ENCODE measurements at places on chromosomes 7 and 10.
A peak's percentile ranks its signal among the peaks of the same experiment; 100 is the strongest.

DNA sequence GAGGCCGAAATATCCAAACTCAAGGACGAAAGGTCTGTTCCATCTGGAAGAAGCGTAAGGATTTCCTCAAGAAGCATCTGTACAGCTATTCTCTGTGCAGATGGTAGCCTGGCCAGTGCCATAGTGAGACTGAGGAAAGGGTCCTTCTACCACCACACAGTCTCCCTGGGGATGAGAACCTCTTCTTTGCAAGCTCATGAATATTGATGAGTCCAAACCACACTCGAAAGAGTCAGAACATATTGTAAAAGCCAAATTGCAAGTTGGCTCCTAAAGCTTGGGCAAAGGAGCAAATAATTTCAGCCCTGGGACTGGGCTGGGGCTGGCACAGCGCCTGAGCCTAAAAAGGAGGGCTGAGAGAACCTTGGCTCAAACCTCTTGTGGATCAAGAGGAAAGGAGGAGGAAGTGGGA lies 66.1 kb upstream of the PIP4K2A start:
- no peak for DNase-seq

DNA sequence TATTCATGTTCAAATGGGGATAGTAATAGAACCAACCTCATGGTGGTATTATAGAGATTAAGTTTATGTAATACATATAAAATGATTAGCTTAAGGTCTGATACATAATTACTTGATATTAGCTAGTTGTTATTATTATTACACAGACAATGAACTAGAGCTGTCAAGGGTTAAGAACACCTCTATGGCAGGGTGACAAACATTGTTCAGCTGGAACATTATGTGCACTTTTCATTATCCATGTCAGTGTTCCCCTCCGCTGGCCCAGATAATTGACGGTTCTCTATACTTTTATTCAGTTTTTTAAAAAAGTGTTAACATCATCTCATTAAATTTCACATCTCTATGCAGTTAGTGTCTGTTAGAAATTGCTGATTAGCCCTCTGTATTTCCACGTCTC lies 142.1 kb downstream of the CDK14 start:
- DNase-seq: no peak

GRCh38 chr10:133528296-133528844 lies 1.2 kb downstream of the CYP2E1 start:
- DNase-seq: no peak

DNA sequence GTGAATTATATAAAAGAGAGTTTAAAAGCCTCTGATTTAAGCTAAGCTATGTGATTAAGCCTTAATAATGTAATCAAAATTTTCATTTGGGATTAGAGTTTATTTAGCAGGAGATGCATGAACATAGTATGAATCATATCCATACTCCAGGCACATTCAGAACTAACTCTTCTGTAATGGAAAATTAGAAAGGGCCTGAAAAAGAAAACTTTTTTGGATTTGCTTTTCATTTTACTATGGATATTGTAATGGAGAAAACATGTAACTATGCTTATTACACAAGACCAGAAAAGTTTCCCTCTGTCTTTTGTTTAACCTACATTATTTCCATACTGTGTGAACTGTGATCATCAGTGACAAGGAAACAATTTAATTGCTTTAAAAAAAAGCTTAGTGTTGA lies 22.0 kb downstream of the TES start:
- no peak for DNase-seq

DNA sequence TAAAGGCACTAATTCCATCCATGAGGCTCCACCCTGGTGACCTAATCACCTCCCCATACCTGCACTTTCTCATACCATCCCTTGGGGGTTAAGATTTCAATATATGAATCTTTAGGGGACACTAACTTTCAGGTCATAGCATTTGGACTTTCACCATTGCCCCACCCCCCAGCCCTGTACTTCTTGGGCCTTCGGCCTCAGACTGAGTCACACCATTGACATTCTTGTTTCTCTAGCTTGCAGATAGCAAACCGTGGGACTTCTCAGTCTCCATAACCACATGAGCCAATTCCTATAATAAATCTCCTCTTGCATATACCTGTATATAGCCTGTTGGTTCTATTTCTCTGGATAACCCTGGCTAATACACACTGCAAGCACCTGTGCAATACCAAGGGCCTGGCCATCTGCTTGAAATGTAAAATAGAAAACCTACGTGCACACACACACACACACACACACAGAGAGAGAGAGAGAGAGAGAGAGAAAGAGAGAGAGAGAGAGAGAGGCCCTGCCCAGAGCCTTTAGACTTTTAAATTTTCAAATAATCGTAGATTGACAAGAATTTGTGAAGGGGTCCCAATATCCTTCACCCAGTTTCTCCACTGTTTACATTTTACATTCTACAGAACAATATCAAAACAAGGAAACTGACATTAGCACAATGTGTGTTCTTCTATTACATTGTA lies 25.3 kb downstream of the ANXA8 start:
- no peak for DNase-seq

DNA sequence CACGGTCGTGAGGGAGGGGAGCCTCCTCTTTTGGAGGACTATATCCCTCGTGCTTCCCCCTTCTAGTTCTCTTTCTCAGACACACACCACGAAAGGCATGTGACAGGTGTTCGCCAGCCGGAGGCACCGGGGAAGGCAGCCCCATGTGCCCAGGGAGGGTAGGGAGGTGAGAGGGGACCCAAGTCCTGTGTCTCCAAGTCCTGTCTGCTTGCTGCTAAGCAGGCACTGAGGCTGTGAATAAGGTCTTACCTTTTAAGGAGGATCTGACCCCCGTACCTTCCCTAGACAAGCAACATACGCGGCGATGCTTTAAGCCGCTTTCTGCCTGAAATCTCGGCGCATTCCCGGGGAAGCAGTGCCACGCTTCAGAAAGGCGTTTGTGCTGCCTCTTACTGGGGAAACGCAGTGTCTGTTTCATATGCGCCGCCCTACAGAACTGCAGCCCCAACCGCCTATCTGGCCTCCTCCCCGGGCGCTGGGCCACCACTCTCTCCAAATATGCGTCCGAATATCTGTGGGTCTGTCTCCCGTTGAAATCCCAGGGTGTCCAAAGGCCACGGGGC lies 770 bp downstream of the PLXNA4 start:
- DNase-seq: peak; percentile 35

DNA sequence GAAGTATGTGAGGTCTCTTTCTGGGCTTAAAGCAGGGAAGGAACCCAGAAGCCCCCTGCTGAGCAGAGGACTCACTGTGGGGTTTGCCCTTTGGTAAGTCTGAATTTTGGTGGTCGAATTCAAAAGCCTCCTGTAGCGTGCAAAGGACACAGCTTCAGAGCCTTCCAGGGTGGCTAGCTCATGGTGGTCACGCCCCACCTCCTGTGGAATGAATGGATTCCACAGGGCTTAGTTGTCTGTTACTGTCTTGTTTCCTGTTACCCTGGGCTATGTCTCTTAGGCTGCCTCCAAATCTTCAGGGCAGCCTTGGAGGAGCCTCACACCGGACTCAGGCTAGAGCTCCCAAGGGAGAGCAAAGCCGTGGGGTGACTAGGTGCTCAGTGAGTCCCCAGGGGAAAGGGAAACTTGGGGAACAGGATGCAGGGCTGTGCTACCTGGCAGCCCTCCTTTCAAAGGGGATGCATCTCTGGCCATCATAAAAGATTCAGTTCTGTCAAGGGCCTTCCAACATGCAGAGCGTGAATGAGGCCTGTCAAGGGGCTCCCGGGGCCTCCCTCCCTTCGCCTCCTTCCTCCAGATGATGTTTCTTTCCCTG lies 211.7 kb downstream of the CCSER2 start:
- no peak for DNase-seq

- DNase-seq: no peak
Measured at GRCh38 chr10:1152386-1153250, 96.4 kb downstream of the WDR37 start.

- DNase-seq: no peak
Measured at GRCh38 chr10:114096864-114097263, 53.2 kb downstream of the ADRB1 start.

DNA sequence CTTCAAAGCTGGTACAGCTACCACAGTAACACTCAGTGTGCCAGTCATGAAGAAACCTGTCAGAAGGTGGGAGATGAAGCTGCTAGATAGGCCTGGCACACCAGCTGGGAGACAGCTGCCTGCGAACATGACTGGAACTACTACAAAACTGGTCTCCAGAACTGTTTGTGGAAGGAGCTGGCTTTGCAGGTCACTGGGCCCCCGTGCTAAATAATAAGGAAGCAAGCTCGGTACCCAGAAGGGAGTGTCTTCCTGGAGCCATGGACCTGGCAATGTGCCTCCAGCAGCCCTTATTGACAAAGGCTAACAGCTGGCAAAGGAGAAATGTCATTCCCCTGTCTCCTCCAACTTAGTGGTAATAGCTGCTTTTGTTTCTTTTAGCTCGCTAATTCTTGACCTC lies 1217.6 kb upstream of the LRRN3 start:
- DNase-seq: no peak

DNA sequence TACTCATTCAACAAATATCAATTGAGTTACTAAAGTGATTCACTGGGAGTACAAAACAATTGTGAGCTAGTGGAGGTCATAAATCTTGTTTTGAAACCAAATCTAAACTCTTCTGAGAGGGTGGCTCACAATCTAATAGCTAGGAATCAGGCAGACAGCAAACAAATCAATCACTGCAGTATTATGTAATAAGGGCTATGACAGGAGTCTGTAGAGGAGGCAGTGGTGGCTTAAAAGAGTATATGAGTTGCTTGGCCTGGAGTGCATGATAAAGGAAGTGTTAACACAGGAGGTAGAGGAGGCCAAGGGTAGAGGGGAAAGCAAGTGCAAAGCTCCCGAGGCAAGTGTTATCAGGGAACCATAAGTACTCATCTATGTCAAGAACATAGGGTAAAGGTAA lies 16.5 kb downstream of the MYPN start:
- DNase-seq: no peak

GRCh38 chr10:52011118-52011517 lies 303.0 kb upstream of the DKK1 start:
- no peak for DNase-seq

GRCh38 chr10:47114680-47115186 lies 185.3 kb upstream of the GDF10 start:
- no peak for DNase-seq

- no peak for DNase-seq
Measured at GRCh38 chr7:79293655-79294142, 159.8 kb downstream of the MAGI2 start.

DNA sequence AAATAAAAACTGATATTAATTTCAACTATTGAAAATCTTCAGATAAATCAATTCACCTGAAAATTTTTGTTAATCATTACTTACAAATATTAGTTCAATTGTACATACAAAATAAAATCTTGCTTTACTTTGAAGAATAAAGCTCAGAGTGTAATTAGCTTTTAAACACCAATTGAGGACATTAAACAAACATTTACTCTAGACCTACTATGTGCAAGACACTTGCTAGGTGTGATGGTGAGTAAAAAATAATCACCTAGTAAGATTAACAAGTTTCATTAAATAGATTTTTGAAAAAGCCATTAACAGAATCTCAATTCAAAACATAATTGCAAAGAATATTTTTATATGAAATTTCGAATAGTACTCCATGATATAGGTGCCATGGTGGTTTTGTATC lies 3.9 kb upstream of the MLLT10 start:
- DNase-seq: no peak

DNA sequence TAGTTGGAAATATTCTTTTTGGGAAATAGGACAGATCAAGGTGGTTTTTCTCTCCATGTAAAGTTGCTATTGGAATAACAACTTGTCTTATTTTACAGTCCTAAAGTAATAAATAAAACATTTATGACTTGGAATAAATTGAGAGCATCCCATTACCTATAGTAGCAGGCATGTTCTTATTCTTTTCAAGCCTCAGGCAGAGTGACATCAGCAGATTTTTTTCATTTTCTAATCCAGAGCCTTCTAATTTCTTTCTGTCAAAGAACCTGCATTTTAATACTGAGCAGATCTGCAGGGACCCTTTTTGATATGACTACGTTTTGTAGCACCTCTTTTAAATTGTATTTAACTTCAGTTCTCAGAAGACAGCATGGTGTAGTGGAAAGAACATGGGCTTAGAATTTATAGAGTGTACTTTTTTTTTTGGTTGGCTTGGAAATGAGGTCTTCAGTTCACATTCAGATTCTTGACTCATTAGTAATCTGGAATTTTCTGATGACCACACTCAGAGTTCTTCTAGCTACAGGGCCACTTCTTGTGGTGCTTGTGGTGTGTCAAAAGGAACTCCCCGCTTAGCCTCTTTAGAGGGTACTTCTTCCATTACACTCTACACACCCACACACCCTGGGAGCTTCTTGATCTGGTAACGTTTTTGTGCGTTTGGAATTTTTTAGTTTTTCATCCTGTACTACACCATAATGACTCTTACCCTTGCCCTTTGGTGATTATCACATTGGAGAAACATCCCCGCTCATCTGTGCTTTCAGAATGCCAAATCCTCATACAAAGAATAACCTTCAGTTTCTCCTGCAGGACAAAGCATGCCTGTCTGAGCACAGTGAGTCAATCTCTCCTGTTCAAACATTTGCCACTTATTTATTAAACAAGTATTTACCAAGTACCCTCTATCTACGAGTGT lies 34.6 kb downstream of the AGK start:
- DNase-seq: peak; percentile 74

DNA sequence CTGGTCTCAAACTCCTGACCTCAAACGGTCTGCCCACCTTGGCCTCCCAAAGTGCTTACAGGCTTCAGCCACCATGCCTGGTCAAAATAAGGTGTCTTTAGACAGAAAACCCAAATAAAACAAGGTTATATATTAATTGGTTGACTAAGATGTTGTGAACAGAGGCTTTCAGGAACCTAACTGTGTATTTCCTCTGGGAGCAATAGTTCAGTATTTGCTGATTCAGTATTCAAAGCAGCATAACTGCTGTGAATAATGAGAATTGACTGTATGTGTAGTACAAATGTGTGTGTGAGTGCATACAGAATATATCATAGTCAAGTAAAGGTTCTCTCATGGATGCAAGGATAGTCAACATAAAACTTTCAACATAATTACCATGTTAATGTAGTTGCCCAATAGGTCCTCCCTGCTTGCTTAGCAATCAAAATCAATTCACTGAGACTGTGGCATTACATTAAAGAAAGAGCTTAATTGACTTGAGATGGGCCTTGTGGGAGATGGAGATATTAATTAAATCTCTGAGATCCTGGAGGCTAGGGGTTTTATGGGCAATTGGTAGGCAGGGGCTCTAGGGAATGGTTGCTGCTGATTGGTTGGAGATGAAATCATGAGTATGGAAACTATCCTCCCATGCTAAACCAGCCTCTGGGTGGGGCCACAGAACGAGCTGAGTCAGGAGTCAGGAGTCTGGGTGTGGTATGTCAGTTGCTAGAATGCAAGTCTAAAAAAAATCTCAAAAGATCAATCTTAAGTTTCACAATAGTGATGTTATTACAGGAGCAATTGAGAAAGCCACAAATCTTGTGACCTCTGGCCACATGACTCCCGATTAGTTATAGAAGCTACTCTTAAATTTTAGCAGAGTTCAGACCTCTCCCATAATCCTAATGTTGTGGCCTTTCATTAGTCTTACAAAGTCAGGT lies 162.7 kb downstream of the AKR1D1 start:
- no peak for DNase-seq

- DNase-seq: peak; percentile 59
Measured at GRCh38 chr7:3094701-3095445, 51.2 kb upstream of the CARD11 start.

- no peak for DNase-seq
Measured at GRCh38 chr7:5225616-5226290, 35.7 kb downstream of the WIPI2 start.

- DNase-seq: no peak
Measured at GRCh38 chr7:141362580-141363435, 188.4 kb upstream of the AGK start.

- no peak for DNase-seq
Measured at GRCh38 chr7:95104739-95105138, 197.3 kb downstream of the PPP1R9A start.

- DNase-seq: no peak
Measured at GRCh38 chr10:60123668-60124067, 217.3 kb upstream of the CCDC6 start.
